ENCODE measurements at places on chromosomes 7 and 10.

DNA sequence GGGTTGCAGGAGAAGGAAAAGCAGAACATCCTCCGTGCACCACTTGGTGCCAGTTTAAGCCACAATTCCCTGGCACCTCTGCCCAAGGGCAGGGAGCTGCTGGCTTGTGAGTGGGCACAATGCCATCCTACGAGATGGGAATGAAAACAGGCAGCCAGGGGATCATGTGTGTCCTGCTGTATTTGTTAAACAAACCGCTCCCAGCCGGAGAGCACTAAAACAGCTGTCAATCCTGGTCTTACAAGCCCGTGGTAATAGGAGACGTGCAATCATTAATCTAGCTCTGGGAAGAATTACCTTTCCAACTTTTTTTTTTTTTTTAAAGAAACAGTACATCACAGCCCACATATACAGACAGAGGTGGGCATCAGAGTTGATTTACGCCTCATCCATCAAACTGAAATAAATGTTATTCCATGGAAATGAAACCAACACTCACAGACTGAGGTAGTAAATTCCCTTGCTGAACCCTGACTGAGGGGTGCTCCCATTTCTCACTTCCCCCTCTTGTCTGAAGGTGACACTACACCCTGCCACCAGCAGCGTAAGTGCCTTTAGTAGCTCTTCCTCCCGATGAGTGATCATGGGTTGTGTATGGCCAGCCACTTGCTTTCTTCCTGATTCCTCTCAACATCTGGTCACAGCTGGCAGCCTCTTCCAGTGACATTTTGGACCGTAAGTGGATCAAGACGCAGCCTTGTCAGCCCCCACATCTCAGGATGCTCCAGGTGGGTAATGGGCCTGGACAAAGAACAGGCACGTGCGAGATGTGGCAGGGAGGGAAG lies 143.8 kb downstream of the TEX36 start:
- no peak for DNase-seq

DNA sequence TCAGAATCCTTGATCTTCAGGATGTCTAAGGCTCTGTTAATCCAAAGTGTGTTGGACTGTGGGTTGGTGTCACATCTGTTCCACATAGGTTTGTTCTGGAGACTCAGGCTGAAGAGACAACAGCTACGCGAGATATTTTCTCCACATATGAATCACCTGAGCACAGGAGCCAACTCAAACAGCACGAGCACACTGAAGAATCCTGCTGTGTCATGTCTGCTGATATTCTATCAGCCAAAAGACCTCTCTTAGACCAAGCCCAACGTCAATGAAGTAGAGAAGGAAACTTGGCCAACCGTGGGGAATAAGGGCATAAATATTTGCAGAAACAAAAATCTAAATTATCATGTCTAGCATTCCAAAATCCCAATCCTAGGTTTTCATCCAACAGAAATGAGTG lies 2.7 kb upstream of the TASOR2 start:
- DNase-seq: no peak

GRCh38 chr7:119482209-119482608 lies 790.8 kb upstream of the KCND2 start:
- no peak for DNase-seq

- no peak for DNase-seq
Measured at GRCh38 chr10:61754587-61755550, 92.1 kb downstream of the CABCOCO1 start.

- DNase-seq: no peak
Measured at GRCh38 chr7:133079296-133079695, 2.6 kb downstream of the CHCHD3 start.

GRCh38 chr10:106655165-106655564 lies 509.3 kb downstream of the SORCS1 start:
- DNase-seq: no peak

DNA sequence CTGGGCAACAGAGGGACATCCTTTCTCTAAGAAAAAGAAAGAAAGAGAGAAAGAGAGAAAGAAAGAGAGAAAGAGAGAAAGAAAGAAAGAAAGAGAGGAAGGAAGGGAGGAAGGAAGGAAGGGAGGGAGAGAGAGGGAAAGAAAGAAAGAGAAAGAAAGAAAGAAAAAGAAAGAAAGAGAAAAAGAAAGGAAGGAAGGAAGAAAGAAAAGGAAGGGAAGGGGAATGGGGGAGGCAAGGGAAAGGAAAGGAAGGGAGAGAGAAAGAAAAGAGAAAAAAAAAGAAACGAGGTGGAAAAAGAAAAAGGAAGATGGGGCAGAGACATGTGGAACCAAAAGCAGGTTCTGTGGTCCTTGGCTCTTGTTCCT lies 82.9 kb upstream of the SMNDC1 start:
- DNase-seq: no peak

DNA sequence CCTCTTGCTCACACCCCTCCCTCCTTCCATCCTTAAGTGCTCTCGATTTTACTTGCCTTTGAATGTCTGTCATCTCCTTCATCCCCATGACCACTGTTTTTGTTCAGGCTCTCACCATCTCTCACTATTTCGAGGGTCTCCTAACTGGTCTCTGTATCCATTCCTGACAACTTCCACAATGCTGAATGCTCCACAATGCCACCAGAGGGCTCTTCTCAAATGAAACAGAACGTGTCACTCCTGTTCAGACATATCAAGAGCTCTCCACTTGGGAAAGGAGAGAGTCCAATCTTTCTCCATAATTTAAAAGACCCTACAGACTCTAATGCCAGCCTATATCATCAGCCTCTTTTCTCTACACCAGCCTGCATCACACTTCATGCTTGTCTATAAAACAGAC lies 9.0 kb upstream of the SLC13A1 start:
- no peak for DNase-seq

GRCh38 chr7:64098-64915 lies 128.1 kb upstream of the FAM20C start:
- DNase-seq: no peak

GRCh38 chr10:71048971-71049615 lies 160.7 kb upstream of the PCBD1 start:
- no peak for DNase-seq

- no peak for DNase-seq
Measured at GRCh38 chr10:114879541-114880158, 58.1 kb downstream of the FHIP2A start.

DNA sequence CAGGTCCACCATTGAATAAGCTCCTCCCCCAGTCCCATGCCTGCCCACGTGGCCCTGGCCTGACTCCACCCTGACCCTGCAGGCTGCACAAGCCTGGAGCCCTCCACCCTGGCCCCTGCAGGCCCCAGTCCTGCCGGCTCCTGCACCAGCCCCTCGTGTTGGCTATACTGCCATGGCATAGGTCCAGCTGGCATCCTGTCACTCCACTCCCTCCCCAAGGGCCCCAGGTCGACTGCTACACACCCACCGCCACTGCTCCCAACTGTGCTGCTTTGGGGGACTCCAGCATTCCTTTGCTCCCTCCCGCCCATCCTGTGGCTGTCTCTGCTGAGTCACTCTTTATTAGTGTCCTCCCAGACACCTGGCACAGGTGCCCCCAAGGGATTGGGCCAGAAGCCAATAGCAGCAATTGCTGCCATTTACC lies 32.4 kb upstream of the HSPA12A start:
- DNase-seq: no peak

GRCh38 chr10:32161586-32161985 lies 105.4 kb upstream of the KIF5B start:
- DNase-seq: no peak

DNA sequence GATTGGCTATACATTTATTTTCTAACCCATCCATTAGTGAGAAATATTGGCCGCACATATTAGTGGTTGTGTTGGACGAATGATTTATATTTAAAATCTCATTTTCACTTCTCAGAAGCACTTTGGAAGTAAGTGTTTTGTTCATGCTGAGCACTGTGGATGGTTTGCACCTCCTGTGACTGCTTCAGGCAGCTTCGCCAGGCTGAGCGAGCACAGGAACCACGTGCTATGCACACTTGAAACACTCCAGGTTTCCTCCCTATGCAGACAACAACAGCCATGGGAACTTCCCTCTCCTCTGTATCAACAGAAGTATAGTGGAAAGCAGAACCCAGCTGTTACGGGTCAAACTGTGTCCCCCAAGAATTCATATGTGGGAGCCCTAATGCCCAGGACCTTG lies 67.3 kb upstream of the WDR11 start:
- DNase-seq: no peak

All from stimulated activated CD4-positive, alpha-beta T cell treated with anti-CD3 and anti-CD28 coated beads, Interleukin-12 subunit alpha, Interleukin-12 subunit beta, amount 100 ng/mL, for 48 hours (primary cell).